AG08395 (cell line): ENCODE measurements at places on chromosomes 2 and 18.
A peak's percentile ranks its signal among the peaks of the same experiment; 100 is the strongest.

GRCh38 chr2:43078781-43079755, 147.3 kb downstream of the ZFP36L2 start:
- DNase-seq, result peak; percentile 53

DNA sequence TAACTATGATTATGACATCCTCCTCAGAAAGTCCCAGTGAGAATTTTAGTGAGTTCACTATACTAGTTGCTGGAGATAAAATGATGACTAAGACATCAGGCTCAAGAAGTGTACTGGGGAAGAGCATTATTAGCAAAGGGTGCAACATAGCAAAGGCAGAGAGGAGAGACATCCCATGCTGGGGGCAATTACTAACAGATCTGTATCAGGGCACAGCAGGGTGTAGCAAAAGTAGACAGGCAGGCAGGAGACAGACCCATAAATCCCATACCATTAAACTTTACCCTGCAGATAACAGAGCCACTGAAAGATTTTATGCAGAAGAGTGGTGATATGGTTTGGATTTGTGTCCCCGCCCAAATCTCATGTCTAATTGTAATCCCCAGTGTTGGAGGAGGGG, 161.7 kb downstream of the SP3 start:
- DNase-seq, result no peak

DNA sequence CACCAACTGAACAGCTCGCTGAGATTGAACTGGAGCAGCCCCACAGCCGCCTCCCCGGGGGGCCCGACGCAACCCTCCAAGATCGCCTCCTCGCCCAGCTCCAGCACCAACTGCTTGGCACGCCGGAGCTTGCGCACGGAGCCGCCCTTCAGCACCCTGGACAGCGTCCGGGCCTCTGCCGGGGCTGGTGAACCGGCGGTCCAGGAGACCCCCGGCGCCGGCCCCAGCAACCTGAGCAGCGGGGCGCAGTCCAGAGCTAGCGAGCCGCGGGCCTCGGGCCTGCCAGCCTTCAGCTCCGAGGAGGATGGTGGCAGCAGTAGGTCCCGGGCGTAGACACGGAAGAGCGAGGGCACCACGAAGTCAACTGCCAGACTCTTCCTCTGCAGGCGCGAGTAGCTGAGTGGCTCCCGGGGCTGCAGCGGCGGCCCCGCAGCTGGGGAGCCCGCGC, 1.2 kb downstream of the ALK start:
- DNase-seq, result peak; percentile 40

- no peak for DNase-seq
These were observed 86.4 kb upstream of the FN1 start for GRCh38 chr2:215522237-215522636.

DNA sequence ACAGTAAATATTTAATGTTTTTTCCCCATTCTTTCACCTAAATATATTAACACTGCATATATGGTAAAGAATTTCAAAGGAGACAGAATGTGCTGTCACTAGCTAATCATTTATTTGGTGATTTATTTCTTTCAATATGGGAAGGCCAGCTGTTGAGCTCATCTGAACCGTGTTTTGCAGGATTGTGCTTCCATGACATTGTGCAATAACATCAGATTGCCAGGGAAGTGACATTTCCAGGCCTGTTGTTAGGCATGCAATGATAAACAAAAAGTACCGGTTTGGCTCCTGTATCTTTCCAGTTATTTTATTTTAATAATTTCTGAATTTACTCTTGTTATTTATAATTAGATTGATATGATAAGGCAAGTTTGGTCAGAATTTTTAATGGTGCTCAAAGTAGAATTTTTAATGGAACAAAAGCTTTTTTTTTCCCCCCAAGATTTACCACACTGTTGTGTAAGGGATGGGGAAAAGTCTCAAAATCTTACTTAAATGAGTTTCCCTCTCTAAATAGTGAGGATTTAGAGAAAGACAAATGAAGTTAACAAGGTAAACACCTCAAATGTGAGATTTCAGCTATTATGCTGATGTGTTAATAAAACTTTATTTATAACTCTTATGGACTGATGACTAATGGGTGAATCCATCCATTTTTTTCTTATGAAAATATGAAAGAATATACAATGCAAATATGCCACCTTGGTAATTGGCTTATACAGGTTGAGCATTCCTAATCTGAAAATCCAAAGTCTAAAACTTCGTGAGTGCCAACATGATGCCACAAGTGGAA, 52.7 kb downstream of the MALT1 start:
- DNase-seq, result peak; percentile 38

- DNase-seq, result no peak
These were observed 436.2 kb upstream of the SMIM21 start for GRCh38 chr18:75863696-75864095.

DNA sequence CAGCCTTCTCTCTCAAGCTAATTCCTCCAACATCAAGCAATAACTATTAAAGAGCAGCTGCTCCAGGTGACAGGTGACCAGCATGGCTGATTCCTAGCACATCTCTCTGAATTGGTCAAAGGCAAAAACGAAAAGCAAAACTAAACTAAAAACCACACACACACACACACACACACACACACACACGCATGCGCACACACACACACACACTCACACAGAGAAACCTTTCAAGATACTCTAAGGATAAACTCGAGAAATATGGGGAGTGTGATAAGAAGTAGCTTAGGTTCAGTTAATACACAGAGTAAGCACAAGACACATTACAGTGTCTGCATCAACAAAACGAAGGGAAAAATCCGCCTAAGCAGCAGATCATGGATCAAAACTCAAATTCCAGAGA, 74.5 kb upstream of the FZD7 start:
- no peak for DNase-seq

- DNase-seq, result peak; percentile 12
These were observed 124.7 kb upstream of the ZNF516 start for GRCh38 chr18:76619621-76620315.
